C1 segment of cervical spinal cord (tissue), 14 donors: ENCODE measurements at places on chromosomes 1 and 21.

DNA sequence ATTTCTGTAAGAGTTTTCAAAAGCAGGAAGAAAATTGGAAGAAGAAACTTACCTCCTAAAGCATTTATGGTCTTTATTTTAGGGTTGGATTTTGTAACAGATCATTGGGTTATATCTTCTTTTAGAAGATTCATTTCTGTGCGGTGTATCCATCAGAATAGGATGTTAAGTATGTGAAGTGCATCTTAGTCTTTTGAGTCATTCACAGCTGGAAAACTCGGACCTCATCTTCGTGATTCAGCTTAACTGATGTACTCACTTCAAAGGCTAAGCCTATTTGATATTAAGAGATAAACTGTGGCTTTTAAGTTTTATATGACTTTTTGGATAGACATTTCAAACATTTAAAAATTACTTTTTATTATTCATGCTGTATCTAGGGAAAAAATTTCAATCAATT is 56.3 kb downstream of the GIPC2 start:
- no peak for DNase-seq

DNA sequence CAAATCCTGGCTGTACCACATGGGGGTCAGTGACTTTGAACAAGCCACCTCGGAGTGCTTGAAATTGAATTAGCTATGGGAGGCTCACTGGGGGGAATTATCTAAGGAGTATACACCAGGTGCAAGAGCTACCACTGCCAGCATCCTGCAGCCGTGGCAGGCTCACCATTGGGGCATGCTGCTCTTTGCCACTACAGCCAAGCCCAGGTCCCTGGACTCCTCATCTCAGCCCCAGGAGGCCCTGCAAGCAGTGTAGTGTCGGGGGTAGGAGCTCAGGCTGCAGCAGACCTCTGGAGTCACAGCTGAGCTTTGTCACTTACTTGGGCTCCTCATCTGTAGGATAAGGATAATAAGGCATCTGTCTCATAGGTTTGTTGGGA is 35.3 kb downstream of the ACOT11 start:
- no peak for DNase-seq

GRCh38 chr21:37562920-37563640 is 196.5 kb downstream of the DYRK1A start:
- DNase-seq, result no peak

DNA sequence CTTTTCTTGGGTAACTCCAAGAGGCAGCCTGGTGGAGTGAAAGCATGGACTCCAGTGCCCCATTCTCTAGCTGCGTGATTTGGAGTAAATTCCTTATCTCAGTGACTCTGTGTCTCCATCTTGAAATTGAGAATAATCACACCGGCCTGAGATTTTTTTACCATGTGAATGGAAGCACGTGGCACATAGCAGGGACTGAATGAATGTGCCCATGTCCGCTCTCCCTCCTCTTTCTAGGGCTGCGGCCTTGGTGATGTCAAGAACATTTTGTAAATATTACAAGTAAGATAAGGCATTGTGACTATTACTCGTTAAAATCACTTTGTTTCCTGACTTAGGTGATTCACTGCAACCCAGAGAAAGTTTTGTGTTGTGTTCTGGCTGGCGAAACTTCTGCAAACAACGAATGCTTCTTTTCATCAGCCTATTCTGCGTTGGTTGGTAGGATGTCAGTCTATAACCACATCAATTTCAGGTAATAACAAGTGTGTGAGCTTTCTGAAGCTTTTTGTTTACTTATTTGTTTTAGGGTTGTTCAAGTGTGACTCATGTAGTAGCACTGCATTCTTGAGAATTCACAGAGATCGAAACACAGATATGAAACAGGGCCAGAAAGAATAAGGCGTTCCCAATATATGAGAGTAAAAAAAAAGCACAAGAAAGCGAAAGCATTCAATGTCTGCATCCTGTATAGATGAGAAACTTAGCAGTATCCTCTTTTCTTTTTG is 135.7 kb upstream of the SLC45A1 start:
- DNase-seq, result no peak

- DNase-seq, result no peak
Measured at GRCh38 chr1:203504400-203505250, 10.7 kb downstream of the OPTC start.

- DNase-seq, result no peak
Measured at GRCh38 chr1:93605812-93606512, 75.7 kb downstream of the BCAR3 start.

GRCh38 chr1:65421351-65422025 is 1.0 kb downstream of the LEPR start:
- no peak for DNase-seq

GRCh38 chr1:160646711-160647328 is at the start of gene SLAMF1:
TSS of gene SLAMF1 (minus strand) at chr1:160647044. CDS start at chr1:160646945, 99 bp downstream.
- DNase-seq, result no peak

DNA sequence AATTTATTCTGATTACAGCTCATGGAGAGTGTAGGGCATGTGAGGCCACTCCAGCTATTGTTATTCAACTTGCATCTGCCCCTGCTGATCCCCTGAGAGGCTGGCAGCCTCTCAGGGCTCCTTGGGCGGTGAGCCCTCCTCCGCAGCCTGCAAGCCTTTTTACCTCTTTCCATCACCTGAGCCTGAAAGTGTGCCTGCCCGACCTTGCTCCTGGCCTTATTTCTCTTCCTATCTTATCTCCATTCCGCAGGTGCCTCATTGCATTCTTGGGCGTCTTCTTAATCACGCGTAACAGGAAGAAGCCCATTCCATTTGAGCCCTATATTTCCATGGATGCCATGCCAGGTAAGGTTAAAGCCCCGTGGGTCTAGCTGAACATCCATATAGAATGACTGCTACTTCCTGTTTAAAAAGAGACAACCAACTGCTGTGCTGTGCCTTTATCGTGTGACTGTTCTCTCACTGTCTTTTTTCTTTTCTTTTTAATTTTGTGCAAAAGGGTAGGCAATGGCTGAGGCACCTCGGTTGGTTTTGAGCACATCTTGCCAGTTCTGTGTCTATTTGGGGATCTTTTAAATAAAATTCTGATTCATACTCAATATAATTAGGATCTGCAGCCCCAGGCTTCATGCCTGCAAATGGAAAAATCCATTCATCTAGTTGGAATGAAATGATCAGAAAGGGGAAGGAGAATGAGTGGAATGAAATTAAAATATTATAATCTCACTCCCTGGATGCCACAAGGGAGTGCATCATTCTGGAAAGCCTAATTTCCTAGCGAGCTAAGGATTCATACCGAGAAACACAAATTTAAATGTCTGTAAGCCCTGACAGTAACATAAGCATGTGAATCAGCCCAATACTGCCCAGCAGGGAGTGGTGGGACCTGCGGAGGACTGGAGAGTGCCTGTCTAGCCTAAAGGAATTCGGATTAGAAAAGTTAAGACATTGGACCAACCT is 38.6 kb upstream of the RCAN3 start:
- no peak for DNase-seq

DNA sequence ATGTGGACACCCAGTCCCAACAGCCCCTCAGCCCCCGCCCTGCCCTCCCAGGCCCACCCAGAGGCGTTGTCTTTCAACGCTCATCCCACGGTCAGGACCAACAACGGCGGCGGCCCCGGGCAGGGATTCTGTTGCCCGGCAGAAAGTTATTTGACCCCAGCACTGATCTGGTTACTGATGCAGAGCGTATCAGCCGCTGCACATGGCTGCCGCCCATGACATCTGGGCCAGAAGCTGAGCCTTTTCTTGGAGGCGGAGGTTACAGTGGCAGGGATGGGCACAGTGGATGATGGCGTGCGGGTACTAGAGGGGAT is 127.1 kb upstream of the ARHGEF16 start:
- DNase-seq, result no peak

DNA sequence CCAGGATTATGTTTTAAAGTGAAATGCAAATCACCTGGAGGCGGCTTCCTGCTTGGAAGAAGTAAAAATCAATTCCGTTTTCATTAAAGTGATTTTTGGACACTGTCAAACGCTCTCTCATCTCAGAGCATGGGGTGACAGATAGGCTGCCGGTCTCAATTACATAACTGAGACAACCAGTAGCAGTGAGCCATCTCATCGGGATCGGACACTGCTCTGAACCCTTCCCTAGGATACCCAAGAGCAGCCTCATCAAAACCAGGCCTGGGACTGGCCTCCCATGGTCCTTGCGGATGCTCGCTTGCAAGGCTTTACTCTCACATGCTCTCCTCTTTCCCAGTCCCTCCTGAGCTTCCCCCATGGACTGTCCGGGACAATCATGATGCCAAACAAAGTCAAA is 12.1 kb downstream of the KCND3 start:
- DNase-seq, result no peak

- DNase-seq, result no peak
Measured at GRCh38 chr21:39633770-39634181, 21.0 kb downstream of the B3GALT5 start.

GRCh38 chr21:45276596-45276995 is 11.1 kb downstream of the POFUT2 start:
- DNase-seq, result no peak

DNA sequence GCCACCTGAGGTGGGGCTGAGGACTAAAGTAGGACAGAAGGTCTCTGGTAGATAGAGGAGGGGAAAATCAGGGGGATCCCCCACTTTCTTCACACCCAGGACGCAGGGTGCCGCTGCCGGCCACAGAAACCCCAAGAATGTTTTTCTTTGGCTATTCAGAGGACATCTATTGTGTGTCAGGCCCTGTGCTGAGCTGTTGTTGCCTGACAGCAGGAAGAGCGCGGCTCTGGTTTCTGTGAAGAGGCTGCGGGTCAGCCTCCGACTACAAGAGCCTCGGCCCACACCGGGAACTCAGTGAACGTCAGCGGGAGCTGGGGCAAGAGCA is 407 bp upstream of the PIGV start:
- DNase-seq, result no peak

- DNase-seq, result no peak
Measured at GRCh38 chr1:156920233-156921052, at the start of gene LRRC71. TSS of gene LRRC71 (plus strand) at chr1:156920632. CDS start at chr1:156920804, 172 bp downstream.

GRCh38 chr21:32929633-32930038 is 96.1 kb upstream of the OLIG2 start:
- DNase-seq, result no peak

DNA sequence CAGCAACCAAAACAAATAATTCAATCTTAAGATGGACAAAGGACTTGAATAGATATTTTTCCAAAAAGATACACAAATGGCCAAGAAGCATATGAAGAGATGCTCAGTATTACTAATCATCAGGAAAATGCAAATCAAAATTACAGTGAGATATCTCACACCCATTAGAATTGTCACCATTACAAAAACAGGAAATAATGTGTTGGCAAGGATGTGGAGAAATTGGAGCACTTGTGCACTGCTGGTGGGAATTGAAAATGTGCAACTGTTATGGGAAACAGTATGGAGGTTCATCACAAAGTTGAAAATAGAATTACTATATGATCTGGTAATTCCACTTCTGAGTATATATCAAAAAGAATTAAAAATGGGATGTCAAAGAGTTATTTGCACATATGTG is 83.2 kb downstream of the SH3GLB1 start:
- DNase-seq, result no peak

DNA sequence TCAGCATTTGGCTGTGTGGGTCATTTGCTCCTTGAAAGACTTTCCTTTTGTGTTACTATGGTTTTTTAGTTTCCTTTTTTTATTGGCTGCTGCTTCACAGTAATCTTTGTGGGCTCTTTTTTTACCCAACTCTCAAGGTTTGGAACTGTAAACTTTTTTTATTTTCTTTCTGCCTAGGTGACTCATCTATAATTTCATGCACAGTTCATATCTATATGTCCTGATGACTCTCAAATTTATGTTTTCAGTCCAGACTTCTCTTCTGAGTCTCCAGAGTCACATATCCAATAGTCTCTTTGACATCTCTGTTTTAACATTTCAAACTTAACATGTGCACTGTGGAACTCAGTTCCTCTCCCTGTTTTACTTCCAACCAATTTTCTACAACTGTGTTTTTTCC is 83.4 kb downstream of the ATF6 start:
- DNase-seq, result no peak

- no peak for DNase-seq
Measured at GRCh38 chr21:38990424-38990794, 184.7 kb downstream of the ETS2 start.

DNA sequence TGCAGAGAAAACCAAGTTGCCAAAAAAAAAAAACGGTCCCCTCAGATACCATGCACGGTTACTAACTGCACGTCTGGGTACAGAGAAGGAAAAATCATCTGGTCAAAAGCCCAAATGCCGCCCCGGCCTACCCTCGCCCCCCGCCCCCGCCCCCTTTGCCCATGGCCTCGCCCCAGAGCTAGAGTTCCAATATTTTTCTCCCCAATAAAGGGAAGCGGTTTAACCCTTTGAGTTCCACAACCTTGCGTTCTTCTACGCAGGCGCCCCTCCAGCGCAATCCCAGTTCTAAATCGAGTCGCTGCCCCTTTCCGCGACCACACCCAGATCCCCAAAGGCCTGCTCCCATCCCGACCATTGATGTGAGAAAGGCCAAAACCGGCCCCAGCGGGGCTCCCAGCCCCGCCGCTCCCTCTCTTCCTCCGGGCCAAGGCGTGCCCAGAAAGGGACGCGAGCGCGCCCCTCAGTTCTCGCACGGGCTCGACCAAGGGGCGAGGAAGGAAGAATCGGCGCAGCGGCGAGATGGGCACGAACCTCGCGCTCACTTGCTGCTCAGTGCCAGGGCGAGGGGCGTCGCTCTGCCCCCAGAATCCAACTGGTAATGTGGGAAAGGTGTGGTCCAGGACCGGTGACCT is 797 bp downstream of the WDR47 start:
- peak; percentile 42 for DNase-seq

DNA sequence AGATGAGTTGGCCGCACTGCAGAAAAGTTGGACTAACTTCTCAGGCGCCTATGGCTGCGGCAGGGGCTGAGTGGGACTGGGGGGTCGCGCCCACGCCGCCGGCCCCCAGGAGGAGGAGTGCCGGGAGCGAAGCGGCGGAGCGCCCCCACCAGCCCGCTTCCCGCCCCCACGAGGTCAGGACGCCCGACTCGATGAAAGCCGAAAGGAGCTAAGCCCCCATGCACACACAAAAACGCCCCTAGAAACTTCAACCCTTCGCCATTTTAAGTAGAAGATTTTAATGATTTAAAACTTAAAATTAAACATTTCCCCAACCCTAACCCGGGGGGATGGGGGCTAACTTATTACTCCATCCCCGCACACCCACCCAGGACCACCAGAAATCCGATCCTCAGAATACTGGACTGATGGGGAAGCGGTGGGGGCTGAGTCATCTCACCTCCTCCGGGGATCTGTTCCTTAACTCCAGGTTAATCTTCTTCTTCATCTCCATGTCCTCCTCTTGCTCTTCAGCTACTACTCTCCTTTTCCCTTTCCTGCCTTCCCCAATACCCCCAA is 539 bp downstream of the ANP32E start:
- no peak for DNase-seq

- no peak for DNase-seq
Measured at GRCh38 chr1:229217716-229218115, 53.2 kb upstream of the RAB4A start.
